ENCODE measurements at places on chromosomes 7 and 10.

- no peaks in the 10 kb centered on the region for H3K27me3 ChIP-seq
- no peak overlapping the region for H3K4me3 ChIP-seq
- no peak overlapping the region for H3K27ac ChIP-seq
- no peaks in the 10 kb centered on the region for H3K36me3 ChIP-seq
Measured at GRCh38 chr10:64368298-64368697, 847.1 kb downstream of the REEP3 start.

- H3K36me3 ChIP-seq: peaks cover 2% of the 10 kb centered on the region
- peak overlapping the region; percentile 15 for H3K4me3 ChIP-seq
- no peaks in the 10 kb centered on the region for H3K27me3 ChIP-seq
- H3K4me1 ChIP-seq: peaks cover 88% of the 10 kb centered on the region
Measured at GRCh38 chr10:114539623-114540022, 118.5 kb downstream of the ABLIM1 start.

DNA sequence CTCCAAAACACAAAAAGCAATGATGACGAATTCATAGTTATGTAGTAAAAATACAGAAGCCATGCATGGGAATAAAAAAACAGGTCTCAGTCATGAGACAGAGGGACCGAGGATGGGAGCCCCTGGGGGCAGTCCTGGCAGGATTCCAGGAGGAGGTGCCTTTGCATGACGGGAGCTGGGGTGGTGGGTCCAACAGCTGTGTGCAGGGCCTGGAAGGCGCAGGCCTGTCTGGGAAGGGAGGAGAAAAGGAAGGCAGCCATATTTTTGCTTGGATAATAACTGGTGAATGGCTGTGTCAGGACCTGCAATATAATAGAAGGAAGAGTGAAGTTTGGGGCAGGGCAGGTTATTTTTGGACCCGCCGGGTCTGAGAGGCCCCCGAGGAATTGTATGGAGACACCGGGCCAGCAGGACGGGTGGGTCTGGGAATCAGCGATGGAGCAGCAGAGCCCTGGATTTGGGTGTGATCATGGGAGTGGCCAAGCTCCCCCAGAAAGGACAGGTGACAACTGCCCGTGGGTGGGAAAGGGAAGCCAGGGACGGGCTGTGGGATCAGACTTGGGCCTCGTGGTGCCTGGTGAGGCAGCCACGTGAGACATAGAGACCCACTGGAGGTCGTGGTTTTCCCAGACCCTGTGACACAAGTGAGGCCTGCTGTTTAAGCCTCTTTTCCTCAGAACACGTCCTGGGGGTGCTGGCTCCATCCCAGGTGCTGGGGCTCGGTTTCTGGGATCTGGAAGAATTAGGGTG is 2.9 kb upstream of the JAKMIP3 start:
- no peaks in the 10 kb centered on the region for H3K4me1 ChIP-seq
- DNase-seq: no peak
- H3K36me3 ChIP-seq: no peaks in the 10 kb centered on the region
- peaks cover 29% of the 10 kb centered on the region for H3K27me3 ChIP-seq

GRCh38 chr10:42654419-42654818 is 16.0 kb upstream of the ZNF33B start:
- H3K36me3 ChIP-seq: no peaks in the 10 kb centered on the region
- no peak overlapping the region for H3K4me3 ChIP-seq
- H3K27me3 ChIP-seq: no peaks in the 10 kb centered on the region
- H3K4me1 ChIP-seq: peaks cover 7% of the 10 kb centered on the region

- H3K27ac ChIP-seq: peak within 1 kb of the TSS; percentile 5
- H3K36me3 ChIP-seq: no peaks in the 10 kb centered on the region
- peaks cover 39% of the 10 kb centered on the region for H3K27me3 ChIP-seq
- DNase-seq: peak; percentile 73
Measured at GRCh38 chr7:138981332-138982203, at the start of gene KIAA1549. Gene KIAA1549, minus strand, starts transcription at chr7:138981389. Its CDS starts 120 bp downstream, at chr7:138981269.

DNA sequence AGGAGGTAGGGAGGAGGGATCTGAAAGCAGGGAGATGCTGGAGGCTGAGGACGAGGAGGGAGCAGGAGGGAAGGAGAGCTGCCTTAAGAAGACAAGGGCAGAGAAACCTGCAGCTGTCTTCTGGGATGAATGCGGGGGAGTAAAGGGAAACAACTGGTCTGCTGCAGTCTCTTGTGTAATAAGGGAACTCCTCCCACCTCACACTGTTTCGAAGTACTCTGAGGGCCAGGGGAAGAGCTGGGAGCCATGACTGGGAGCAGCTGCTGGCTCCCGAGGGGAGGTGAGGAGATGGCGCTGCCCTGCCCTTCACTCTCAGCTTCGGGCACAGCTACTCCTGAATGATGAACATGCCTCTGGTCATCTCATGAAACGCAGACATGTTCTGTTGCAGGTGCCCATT is 65.1 kb downstream of the CLEC2L start:
- H3K4me1 ChIP-seq: peaks cover 6% of the 10 kb centered on the region
- peaks cover 3% of the 10 kb centered on the region for H3K36me3 ChIP-seq
- DNase-seq: no peak
- H3K27ac ChIP-seq: no peak overlapping the region

DNA sequence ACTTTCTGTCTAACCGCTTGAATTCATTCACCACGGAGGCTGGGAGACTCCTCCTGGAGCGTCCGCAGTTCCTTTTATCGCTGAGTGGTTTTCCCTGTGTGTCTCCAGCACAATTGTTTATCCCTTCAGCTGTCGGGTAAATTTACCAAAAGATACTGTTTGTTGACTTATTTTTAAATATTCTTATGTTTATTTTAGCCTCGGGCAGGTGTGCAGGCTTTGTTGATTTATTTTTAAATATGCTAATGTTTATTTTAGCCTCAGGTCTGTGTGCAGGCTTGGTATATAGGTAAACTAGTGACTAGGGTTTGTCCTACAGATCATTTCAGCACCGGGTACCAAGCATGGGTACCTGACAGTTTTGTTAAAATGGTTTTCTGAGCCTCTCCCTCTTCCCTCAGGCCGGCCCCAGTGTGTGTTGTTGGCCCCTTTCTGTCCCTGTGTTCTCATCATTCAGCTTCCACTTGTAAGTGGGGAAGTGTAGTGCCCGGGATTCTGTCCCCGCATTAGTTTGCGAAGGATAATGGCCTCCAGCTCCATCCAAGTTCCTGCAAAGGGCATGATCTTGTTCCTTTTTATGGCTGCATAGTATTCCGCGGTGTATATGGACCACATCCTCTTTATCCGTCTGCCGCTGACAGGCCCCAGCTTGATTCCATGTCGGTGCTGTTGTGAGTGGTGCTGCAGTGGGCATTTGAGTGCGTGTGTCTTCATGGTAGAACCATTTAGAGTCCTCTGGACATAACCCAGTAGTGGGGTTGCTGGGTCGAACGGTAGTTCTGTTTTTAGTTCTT is 5.3 kb downstream of the GET4 start:
- H3K4me1 ChIP-seq: peaks cover 18% of the 10 kb centered on the region
- no peak overlapping the region for H3K4me3 ChIP-seq
- H3K27me3 ChIP-seq: no peaks in the 10 kb centered on the region
- no peak for DNase-seq
- H3K27ac ChIP-seq: no peak overlapping the region
- H3K36me3 ChIP-seq: peaks cover 14% of the 10 kb centered on the region

- no peak overlapping the region for H3K27ac ChIP-seq
- H3K4me1 ChIP-seq: no peaks in the 10 kb centered on the region
- no peaks in the 10 kb centered on the region for H3K27me3 ChIP-seq
- no peak overlapping the region for H3K4me3 ChIP-seq
- DNase-seq: no peak
Measured at GRCh38 chr10:100254191-100254590, 13.2 kb downstream of the CWF19L1 start.

GRCh38 chr7:107995184-107996071 is 7.5 kb downstream of the LAMB1 start:
- H3K4me1 ChIP-seq: no peaks in the 10 kb centered on the region
- H3K36me3 ChIP-seq: no peaks in the 10 kb centered on the region
- no peak overlapping the region for H3K4me3 ChIP-seq
- no peak overlapping the region for H3K27ac ChIP-seq
- H3K27me3 ChIP-seq: peaks cover 29% of the 10 kb centered on the region

DNA sequence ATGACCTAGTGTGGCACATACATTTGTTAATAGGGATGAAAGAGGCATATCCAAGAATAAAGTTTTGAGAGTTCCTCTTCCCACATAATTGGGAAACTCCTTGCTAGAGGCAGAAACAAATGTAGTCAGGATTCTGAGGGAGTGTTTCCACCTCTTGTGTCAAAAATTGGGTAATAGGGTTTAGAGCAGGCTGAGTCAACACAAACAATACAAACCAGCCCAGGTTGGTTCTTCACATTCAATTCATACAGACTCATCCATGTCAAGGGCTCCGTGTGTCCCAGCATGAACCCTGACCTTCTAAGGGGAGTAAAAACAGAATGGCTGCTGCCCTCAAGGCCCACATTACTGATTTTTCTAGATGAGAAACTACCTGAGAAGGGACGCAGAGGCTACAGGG is 75.3 kb downstream of the GLI3 start:
- H3K4me3 ChIP-seq: no peak overlapping the region
- H3K4me1 ChIP-seq: no peaks in the 10 kb centered on the region
- H3K36me3 ChIP-seq: no peaks in the 10 kb centered on the region
- no peaks in the 10 kb centered on the region for H3K27me3 ChIP-seq
- H3K27ac ChIP-seq: no peak overlapping the region
- DNase-seq: no peak

DNA sequence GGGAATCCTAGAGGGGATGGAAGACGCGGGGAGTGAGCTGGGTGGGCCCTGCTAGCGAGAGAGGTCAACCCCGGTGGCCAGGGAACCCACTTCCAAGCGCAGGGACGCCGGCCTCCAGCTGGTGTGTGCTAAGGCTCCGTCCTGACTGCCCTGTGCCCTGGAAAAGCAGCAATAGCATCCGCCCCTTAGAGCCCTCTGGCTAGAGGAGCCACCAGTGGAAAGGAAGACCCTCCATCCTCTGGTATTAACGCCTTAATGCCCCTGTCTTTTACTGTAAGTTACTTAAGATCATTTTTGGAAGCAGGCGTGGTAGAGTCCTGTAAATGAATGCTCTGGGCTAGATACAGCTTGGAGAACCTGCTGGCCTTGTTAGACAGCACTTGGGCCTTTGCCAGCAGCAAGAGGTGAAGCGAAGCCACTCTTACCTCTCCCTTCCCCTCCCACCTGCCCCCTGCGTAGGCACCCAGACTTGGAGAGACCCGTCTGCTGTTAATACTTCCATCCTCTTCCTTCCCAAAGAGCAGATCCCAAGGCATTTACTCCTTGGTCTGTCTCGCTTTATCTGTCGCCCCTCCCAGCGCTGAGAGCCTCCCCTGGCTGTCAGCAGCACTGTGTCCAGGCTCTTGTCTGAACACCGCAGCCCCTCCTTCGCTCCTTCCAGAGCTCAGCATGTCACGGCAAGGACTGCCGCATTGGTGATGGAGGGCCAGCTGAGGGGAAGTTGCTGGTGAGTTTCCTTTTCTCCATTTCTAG is 4.6 kb downstream of the REPIN1 start:
- peaks cover 21% of the 10 kb centered on the region for H3K36me3 ChIP-seq
- no peaks in the 10 kb centered on the region for H3K27me3 ChIP-seq
- H3K4me1 ChIP-seq: peaks cover 50% of the 10 kb centered on the region
- DNase-seq: no peak
- peak overlapping the region; percentile 14 for H3K27ac ChIP-seq

GRCh38 chr7:1733206-1733907 is 63.3 kb downstream of the ELFN1 start:
- H3K4me3 ChIP-seq: no peak overlapping the region
- peaks cover 17% of the 10 kb centered on the region for H3K27me3 ChIP-seq
- no peak overlapping the region for H3K27ac ChIP-seq

DNA sequence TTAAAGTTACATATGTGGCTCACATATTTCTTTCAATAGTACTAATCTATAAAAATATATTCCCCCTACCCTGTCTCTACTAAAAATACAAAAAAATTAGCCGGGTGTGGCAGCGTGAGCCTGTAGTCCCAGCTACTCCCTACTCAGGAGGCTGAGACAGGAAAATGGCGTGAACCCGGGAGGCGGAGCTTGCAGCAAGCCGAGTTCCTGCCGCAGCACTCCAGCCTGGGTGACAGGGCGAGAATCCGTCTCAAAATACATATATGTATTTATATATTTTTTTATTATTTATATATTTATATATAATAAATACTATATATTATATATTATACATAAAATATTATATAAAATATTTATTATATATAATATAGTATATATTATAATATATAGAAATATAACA is 69.7 kb upstream of the GRM3 start:
- no peak overlapping the region for H3K4me3 ChIP-seq
- H3K36me3 ChIP-seq: no peaks in the 10 kb centered on the region
- no peak for DNase-seq
- no peak overlapping the region for H3K27ac ChIP-seq

DNA sequence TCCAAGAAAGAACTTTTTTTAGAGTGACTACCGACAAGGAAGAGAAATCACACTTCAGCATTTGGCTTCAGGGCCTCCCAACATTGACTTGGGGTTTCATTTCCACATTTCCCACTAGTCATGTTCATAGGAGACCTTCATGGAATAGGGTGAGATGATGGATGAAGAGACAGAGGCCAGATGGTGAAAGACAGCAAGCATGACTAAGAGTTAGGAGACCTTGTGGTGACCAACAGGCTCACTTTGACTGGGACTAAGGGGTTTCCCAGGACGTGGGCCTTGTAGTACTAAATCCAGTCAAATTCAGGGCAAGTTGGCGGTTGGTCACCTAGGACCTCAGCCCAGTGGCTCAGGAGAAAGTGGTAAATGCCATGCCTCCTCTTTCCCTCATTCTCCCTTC is 3.0 kb upstream of the GIMAP5 start:
- H3K4me3 ChIP-seq: no peak overlapping the region
- peaks cover 37% of the 10 kb centered on the region for H3K36me3 ChIP-seq
- DNase-seq: no peak
- H3K4me1 ChIP-seq: peaks cover 70% of the 10 kb centered on the region

DNA sequence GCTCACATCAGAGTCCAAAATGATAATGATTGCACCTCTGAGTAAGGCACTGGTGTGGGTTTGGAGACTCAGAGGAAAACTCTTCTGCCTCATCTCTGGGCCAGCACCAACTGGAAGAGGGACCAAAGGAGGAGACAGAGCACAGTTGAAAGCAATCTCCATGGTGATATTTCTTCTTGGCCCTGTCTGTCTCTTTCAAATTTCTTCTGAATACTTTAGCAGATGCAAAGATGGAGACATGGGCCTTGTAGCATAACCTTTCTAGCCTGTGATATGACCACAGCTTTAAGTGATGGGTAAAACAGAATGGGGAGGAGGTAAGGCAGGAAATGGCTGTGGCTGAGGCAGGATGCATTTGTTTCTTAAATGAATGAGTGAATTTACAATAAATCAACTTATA is 12.2 kb upstream of the GIMAP7 start:
- peak; percentile 71 for DNase-seq
- H3K36me3 ChIP-seq: peaks cover 49% of the 10 kb centered on the region
- peaks cover 89% of the 10 kb centered on the region for H3K4me1 ChIP-seq

DNA sequence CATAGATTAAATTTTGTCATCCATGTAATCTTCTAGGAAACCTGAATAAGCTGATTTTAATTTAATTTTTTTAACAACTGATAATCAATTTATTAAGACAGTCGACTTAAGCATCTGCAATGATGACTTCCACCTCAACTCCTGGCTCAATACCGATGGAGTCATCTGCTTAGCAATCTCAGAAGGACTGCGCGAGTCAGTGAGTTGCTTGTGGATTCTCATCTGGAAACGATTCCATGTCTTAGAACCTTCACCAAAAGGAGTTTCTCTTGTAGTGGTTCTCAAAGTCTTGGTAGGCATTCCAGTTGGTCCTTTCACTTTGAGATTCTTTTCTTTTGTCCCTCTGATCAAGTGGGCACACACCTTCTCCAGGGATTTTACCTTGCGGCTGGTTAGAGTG is 85.5 kb downstream of the XRCC2 start:
- H3K27me3 ChIP-seq: no peaks in the 10 kb centered on the region
- H3K4me3 ChIP-seq: no peak overlapping the region
- DNase-seq: no peak
- H3K27ac ChIP-seq: no peak overlapping the region
- H3K4me1 ChIP-seq: no peaks in the 10 kb centered on the region

Data from activated naive CD4-positive, alpha-beta T cell treated with anti-CD3 and anti-CD28 coated beads, Interleukin-2, amount 10 ng/mL, durations not matched to agents 7 days and 5 days (primary cell).